Motor neuron (in vitro differentiated cells): ENCODE measurements at places on chromosomes 3 and 15. TPM values are rescaled to one million over a fixed set of nuclear protein-coding genes. Genes with fewer than 3 reads are reported as not detected.

GRCh38 chr15:76866716-76867321 lies 38.3 kb downstream of the SCAPER start:
- ATAC-seq = no peak

GRCh38 chr3:147301781-147302180 lies 104.6 kb downstream of the ZIC4 start:
- ATAC-seq = no peak

BDH1 gene
- 47.6 and 49.8 TPM in 2 replicates for total RNA-seq

IFRD2 gene
- total RNA-seq = 18.2 and 22.4 TPM in 2 replicates

DNA sequence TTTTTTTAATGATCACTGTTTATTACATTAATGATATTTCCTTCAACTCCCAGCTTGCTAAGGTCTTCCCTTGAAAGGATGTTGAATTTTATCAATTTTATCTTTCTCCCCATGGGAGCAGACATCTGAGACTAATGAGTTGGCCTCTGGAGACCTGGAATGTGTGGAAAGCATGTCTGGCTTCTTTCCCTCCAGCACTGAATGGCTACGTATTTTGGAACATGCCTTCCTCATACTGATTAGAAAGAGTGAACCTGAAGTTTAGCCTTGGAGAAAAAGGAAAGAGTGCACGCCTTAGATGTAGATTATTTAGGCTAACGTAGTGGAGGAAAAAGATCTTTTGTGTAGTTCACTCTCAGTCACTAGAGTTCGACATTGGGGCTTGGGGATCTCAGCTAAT lies 25.1 kb downstream of the CASR start:
- ATAC-seq = no peak

PLA2G4E gene
- total RNA-seq = not detected in 2 replicates

DNA sequence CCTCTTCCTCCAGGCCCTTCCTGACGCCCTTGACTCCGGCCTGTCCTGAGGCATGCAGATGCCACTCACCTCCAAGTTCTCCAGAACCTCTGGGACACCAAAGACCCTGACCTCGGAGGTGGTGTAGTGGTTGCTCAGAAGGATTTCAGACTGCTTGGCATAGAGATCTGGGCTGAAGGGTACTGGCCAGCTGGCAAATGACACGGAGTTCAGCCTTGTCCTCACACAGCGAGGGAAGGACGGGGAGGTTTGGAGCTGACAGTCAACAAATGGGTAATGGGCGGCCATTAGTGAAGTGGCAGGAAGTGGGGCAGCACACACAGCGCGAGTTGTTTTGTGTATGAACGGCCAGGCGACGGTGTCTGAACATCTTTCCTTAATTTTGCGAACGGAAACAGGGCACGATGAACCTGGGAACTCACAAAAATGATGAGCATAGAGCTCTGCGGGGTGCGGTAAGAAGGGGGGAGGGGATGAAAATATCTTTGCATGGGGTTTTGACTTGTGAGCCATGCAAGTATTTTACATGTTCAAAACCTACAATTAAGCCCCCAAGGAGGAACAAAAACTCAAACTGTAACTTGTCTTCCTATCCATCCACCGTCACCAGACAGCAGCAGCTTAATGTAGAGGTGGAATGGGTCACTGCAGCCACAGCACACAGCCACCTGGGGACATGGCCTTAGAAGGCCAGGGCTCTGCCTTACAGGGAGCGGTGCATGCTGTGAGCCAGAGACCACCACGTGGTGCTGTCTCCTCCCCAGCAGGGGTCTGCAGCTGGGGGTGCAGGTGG lies 43.6 kb upstream of the RPL32 start:
- no peak for ATAC-seq

GRCh38 chr15:93895976-93896770 lies 335.2 kb upstream of the MCTP2 start:
- ATAC-seq = no peak
